ENCODE measurements at places on chromosomes 16 and 17. TPM values are rescaled to one million over a fixed set of nuclear protein-coding genes. Genes with fewer than 3 reads are reported as not detected.

DNA sequence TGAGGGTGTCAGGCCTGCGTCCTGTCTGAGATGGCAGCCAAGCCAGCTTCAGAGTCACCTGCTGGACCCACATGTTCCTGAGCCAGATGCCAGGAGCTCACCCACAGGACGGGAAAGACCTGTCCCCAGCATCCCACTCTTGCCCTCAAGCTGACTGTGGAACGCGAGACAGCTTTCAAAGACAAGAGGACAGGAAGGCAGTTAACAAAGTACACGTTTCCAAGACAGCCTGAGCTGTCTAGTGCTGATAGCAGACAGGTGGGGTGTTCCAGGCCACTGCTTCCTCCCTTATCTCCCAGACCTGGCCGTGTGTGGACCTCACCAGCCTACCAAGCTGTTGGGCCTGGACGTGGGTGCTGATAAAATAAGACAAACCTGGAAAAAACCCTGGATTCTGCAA is 13.2 kb downstream of the CMTM3 start:
- DNase-seq, result no peak

- no peak for DNase-seq
Observed at GRCh38 chr17:59418732-59419166, 87.3 kb downstream of the YPEL2 start.

ACSM2A gene
- not detected for total RNA-seq

REXO5 gene
- 9.4 TPM for total RNA-seq

TBC1D3H gene
- total RNA-seq, result not detected

Data from GM12878 (cell line).